Fibroblast of the conjunctiva (primary cell): ENCODE measurements at places on chromosomes 11 and 22.

DNA sequence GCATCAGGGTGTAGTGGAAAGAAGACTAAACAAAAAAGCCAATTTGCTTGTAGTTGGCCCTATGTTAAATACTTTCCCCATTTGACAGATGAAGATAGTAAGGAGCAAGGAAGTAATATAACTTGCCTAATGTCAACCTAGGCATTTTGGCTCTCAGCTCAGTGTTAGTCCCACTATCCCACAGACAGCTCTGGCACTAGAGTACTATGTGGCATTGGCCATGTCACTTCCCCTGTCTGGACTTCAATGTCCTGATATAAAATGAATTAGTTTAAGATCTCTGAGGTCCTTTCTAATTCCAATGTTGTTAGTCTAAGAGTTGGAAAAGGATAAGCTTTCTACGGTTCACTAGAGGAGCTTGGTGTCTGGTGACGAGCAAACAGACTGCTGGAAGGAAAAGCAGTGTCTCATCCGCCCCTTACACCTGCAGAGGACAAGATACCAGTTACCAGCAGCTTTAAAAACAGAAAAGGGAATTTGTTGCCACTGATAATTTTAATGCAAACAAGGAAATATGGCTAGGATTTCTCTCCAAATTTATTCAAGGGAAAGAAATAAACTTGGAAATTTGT is 92.5 kb downstream of the RELT start:
- no peak for DNase-seq

DNA sequence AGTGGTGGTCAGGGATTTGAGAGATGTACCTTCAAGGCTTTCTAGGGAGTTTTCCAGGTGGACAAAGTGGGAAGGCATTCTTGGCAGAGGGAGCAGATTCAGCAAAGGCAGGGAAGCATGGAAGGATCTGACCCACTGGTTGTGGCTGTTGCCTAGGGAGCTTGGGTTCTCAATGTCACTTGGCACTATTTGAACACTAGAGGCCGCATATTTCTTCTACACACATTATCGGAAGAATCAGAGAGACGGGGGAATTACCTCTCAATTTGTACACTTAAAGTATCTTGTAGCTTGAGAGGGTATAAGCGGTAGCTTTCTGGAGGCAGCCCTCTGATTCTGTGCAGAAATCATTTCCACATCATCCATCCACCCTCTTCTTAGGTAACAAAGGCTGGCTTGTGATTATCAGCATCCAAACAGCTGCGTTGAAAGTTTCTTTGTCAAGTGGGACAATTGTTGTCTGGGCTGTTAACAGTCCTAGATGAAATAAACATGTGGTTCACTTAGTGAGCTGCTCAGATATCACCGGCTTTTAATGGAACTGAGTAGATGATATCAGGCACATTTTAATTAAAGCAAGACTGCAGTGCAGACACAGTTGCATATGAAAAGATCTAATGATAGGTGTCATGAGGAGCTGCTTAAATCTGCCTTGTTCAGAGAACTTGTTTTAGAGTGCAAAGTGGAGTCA is 2.6 kb downstream of the NELL1 start:
- no peak for DNase-seq

DNA sequence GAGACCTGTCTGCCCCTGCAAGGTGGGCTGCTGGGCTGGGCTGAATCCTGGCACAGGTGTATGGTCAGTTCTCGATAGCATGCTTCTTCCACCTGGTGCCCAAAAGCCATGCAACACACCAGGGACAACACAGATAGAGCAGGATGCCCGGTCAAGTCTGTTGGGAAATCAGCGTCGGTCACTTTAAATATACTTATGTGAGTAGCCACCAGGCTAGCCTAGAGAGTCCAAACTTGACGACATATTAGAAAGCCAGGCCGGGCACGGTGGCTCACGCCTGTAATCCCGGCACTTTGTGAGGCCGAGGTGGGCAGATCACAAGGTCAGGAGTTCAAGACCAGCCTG is 8.9 kb downstream of the C1QTNF6 start:
- no peak for DNase-seq

DNA sequence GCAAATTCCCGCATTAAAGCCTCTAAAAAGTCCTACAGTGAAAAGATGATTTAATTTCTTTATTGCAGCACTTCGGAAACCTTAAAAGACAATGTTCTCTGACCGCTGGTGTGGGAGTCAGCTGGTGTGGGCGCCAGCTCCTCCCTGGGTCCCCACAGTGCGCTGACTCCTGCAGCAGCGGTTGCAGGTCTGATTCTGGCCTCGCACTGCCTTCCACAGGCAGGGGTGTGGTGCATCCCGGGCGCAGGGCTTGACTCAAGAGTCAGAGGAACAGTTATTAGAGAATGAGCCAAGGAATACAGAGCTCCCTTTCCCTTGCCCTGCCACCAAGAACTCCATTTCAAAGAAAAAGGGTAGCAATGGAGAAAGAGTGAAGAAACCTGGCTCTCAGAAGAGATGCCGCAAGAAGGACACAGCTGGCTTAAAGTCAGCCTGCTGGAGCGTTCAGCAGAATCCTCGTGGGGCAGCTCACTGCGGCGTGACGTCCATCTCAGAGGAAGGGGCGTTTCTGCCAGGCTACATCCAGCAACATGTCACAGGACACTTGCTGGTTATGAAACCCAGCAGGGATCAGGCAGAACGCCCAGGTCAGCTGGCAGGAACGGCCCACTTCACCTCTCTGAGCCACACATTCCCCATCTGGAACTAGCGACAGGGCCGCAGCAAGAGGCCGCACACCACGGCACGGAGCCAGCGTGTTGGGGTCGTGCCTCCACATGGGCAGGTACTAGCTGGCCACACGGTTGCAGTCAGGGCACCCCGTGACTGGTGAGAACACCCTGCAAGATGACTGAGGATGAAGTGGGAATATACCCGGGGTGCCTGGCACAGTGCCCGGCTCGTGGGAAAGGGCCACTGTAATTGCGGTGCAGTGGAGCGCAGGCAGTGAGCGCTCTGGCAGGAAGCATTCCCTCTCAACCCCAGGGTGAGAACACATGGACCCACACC is 18.1 kb upstream of the EFCAB6 start:
- DNase-seq: no peak

GRCh38 chr11:1419811-1420210 is 30.1 kb downstream of the BRSK2 start:
- no peak for DNase-seq

DNA sequence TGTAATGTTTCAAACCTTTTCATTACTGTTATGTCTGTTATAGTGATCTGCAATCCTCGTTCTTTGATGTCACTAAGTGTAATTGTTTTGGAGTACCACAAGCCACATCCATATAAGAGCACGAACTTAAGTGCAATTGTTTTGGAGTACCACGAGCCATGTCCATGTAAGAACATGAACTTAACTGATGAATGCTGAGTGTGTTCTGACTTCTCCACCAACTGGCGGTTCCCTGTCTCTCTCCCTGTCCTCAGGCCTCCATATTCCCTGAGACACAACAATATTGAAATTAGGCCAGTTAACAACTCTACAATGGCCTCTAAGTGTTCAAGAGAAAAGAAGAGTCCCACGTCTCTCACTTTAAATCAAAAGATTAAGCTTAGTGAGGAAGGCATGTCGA is 23.5 kb downstream of the TESMIN start:
- no peak for DNase-seq

DNA sequence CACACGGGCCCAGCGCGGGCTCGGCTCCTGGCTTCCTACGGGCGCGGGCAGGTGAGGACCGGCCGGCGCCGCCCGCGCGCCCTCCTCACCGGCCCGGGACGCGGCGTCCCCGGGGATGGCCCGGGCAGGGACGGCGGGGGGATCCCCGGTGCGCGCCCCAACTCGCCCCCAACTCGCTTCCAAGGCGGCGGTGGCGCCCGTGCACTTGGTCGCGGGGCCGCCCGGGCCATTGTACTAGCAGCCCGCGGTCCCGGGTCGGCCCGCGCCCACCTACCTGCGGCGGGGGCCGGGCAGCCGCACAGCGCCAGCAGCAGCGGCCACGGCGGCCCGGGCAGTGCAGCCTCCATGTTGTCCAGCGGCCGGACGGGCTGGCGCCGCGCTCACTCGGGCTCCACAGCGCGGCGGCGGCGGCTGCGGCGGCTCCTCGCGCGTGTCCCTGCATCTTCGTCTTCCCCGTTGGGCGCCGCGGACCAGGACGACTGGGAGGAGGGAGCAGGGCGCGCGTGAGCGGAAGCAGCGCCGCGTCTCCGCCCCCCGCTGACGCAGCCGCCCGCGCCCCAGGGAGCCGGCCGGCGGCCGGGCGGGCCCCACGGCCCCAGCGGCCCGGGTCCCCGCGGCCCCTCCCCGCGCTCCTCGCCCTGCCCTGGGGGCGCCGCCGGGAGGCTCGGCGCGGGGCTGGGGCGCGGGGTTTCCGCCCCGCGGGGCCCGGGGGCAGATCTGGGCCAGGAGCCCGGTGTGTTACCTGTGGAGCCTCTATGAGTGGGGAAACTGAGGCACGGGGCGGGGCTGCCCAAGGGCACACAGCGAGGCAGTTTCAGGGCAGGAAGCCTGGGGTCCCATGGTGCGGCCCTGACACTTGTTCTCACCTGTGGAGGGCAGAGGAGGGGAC is 159.3 kb upstream of the GRK3 start:
- no peak for DNase-seq
